ENCODE measurements at places on chromosomes 1 and 21.

DNA sequence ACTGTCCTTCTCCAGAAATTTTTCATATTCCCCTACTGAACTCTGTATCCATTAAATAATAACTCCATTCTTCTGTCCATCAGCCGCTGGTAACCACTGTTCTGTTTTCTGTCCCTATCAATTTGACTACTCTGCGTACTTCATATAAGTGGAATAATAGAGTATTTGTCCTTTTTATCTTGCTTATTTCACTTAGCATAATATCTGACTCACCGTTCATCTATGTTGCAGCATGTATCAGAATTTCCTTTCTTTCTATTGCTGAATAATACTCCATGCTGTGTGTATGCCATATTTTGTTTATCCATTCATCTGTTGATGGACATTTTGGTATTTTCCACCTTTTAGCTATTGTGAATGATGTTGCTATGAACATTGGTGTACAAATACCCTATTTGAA lies 71.9 kb downstream of the CEP350 start:
- no peak for DNase-seq

DNA sequence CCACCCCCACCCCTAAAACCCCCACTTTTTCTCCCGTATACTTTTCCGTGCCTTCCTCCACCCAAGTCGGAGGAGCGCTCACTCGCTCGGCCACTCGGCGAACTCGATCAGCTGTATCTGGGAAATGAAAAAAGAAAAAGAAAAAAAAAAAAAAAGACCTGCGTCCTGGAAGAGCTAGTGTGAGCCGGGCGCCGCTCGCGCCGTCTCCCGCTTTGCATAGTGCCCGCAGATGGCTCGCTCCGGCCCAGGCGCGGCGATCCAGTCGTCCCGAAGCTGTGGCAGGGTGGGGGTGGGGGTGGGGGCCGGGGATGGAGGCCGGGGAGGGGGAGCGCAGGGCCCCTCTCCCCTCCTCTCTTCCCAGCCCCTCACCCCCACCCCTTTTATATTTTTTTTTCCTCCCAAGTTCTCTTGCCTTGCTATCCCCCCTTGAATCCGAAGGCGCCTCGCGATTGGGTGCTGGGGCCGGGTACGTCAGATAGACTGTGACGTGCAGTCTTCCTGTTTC lies 299 bp upstream of the PROX1 start:
- peak; percentile 17 for DNase-seq

DNA sequence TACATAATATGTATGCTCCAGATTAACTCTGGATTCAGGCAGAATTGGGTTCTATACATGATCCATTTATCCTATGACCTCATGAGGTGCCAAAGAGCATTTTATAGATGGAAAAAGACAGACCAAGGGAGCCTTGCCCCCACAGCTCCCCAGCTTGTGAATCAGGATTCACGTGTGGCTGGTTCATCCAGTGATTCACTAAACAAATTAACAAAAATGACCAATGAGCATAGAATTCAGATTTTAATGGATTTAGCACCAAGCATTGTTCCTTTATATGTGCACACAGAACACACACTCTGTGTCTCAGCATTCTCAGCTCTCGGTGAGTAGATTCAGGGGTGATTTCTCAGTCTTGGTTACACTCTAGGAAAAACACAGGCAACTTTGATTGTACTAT lies 51.7 kb upstream of the BARHL2 start:
- DNase-seq, result no peak

DNA sequence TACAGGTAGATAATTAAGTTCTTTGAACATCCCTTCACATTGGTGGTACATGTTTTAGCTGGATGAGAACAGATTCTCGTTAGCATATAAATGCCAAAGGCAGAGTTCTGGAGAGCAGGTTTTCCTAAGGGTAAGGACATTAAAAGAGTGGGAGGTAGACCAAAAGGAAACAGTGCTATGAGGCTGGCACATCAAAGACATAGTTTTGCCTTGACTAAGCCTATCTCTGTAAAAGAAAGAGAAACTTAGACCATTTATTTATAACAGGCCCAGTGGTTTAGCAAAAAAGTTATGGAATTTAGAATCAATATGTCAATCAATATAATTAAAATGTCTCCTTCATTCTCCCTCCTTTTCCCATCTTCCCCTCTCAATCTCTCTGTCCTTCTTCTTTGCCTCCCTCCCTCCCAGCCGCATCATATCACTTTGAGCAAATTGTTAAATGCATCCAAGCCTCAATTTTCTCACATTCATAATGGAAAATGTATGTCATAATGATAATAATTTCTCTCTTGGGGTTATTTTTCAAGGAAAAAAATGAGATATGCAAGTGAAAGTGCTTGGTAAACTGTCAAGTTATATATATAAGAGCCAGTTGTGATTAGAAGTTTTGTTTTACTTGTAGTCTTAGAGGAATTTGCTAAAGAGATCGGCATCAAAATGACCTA lies 209.9 kb upstream of the SGIP1 start:
- DNase-seq, result no peak

GRCh38 chr1:113835686-113836290 lies 23.5 kb upstream of the RSBN1 start:
- no peak for DNase-seq

All from activated T-cell treated with anti-CD3 and anti-CD28 coated beads, Interleukin-2, amount 50 U/mL, for 48 hours (primary cell).